Stimulated activated CD8-positive, alpha-beta memory T cell treated with anti-CD3 and anti-CD28 coated beads, Interleukin-4, amount 100 ng/mL, for 4 hours (primary cell): ENCODE measurements at places on chromosomes 2 and 18.

DNA sequence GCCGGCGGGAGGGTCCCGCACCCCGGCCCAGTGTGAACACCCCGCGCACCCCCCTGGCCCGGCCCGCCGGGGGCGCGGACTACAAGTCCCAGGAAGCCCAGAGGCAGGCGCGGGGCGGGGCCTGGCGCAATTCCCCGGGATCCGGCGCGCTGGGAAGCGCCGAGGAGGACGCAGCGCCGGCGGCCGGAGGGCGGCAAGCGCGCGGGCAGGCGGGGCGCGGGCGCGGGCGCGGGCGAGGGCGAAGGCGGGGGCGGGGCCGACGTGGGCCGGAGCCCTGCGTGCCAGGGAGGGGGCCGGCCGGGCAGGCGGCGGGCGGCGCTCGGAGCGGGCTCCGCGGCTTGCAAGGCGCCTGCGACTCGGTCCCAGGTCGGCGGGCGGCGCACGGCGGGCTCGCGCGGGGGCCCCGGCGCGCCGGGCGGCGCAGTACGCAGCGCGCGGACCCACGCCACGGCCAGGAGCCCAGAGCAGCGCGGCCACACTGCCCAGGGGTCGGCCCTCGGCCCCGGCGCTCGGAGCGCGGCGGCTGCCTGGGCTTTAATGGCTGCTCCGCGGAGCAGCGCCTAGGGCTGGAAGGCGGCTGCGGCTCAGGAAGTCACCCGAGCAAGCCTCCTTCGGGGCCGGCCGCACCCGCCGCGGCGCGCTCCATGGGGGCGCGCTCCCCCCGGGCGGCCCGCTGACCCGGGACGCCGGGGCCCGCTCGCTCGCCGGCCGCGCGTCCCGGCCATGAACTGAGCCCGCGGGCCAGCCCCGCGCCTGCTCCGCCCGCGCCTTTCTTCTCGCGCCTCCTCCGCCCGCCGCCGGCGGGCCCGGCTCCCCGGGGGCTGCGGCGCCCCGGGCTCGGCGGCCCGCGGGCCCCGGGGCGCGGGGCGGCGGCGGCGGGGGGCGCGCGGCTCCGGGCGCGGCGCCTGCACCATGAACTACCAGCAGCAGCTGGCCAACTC is at the start of gene AGAP1:
AGAP1 (plus strand) TSS at position 269 of the 941 bp plus-strand sequence.
- no peak for DNase-seq

- DNase-seq, result no peak
Observed at GRCh38 chr18:50377061-50377798, 2.4 kb downstream of the SKA1 start.

- no peak for DNase-seq
Observed at GRCh38 chr2:181305301-181306123, 151.7 kb upstream of the ITGA4 start.

DNA sequence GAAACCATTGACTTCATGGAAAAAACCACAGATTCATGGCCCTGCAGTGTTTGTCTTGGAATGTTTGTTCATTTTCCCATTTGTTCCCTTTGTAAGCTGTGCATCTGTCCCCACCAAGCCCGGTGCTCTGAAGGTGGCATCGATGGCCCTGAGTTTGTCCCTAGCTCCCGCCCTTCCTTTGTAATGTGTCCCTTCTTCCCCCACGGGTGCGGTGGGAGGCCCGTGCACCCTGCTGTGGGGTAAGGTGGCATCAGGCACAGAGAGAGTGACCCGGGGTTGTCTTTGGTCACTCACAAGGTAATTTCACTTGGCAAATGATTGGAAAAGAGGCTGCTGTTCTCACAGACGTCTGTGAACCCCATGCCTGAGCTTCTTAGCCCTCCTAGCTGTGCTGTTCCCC is 28.7 kb downstream of the KLHL29 start:
- DNase-seq, result no peak

- DNase-seq, result no peak
Observed at GRCh38 chr18:50982802-50983179, 15.0 kb downstream of the ELAC1 start.

DNA sequence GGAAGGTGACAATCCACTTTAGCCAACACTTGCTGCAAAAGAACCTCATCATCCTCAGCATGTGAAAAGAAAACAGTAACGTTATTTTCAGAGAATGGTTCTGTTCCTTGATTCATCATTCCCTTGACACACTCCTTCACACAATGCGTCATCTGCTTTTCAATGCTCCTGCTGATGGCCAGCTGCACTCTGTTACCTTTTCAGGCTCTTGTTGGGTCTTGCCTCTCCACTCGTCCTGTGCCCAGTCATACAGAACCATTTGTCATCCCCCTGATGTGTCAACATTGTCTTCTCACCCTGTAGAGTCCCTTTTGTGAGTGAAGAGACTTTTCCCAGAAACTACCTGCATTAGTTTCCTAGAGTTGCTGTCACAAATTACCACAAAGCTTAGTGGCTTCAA is 12.2 kb upstream of the DTNA start:
- DNase-seq, result no peak

- no peak for DNase-seq
Observed at GRCh38 chr2:71067567-71068217, 756 bp upstream of the NAGK start.

- DNase-seq, result no peak
Observed at GRCh38 chr2:232927793-232928550, 57.9 kb downstream of the SNORC start.

DNA sequence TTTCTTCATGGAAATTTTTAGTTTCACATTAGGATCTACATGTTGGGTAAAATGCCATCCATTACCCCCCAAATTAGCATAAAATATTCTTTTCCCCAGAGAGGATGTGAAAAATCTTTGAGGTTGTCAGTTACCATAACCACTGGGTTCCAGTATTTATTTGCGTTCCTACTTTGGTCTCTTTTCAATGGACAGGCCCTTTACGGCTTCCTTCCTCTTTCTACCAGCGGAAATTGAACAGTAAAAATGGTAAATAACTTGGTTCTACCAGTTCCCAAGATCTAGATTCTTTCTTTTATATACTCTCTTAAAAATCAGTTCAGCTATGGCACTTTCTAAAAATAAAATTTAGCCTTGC is 169.2 kb upstream of the APCDD1 start:
- no peak for DNase-seq
